ENCODE measurements at places on chromosomes 13 and 19.

GRCh38 chr13:105282406-105283285, 1252.8 kb downstream of the EFNB2 start:
- no peak for DNase-seq

GRCh38 chr13:48773531-48774275, 120.0 kb downstream of the CYSLTR2 start:
- DNase-seq: no peak

DNA sequence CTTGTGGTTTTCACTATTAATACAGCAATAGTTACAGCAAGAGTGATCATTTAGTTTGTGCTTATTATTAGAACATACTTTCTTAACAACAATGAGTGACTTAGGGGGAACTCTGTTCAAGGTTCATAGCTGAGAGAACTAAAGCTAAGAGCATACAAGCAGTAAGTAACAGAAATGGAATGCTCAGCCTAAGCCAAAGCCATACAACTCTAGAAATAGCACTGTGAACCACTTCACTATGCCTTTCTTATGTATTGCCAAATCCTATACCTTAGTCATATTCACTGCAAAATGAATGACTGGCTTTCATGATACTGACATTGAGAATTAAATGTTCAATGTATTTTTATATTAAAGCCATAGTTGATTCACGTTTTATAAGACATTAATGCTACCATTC, 599.7 kb upstream of the SLITRK1 start:
- DNase-seq: peak; percentile 84

- DNase-seq: no peak
Measured at GRCh38 chr19:21934593-21934992, 76.2 kb downstream of the ZNF208 start.

DNA sequence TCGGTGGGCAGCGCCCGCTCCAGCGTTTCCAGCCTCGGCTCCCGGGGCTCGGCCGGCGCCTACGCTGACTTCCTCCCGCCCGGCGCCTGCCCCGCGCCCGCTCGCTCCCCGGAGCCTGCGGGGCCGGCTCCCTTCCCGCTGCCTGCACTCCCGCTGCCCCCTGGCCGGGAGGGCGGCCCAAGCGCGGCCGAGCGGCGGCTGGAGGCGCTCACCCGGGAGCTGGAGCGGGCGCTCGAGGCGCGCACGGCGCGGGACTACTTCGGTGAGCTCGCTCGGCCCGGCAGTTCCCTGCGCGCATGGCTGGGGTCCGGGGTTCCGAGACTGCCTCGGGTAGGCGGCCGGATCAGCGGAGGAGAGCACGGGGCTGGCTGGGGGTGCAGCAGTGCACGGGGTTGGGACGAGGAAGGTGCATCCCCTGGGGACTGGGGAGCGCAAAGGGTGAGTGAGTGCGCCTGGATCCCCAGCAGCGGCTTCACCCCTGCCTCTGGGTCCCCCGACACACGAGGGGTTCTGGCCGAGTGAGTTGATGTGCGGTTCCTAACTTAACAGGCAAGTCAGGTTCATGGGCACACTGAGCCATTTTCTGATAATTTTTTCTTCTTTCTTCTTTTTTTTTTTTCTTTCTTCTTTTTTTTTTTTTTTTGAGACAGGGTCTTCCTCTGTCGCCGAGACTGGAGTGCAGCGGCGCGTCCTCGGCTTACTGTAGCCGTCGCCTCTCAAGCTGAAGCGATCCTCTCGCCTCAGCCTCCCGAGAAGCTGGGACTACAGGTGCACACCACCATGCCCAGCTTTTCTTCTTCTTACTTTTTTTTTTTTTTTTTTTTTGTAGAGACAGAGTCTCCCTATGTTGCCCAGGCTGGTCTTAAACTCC, 1.1 kb downstream of the WTIP start:
- DNase-seq: peak; percentile 36

DNA sequence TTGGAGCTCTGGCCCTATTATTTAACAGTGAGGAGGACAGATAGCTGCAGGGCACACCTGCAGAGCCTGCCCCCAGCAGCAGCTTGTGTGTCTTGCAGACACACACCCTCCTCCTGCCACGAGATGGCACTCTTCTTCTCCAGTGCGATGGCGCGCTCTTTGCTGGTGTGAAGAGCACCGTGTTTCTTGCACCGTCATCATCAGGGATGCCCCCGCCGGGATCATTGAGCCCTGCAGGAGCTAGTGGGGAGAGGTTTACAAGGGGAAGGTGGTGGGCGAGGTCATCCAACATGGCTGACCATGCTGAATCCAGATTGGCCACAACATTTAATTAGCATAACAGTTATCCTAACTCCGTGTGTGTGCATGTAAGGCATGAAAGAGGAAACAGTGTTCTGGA, 105.6 kb downstream of the RAB20 start:
- DNase-seq: peak; percentile 70

DNA sequence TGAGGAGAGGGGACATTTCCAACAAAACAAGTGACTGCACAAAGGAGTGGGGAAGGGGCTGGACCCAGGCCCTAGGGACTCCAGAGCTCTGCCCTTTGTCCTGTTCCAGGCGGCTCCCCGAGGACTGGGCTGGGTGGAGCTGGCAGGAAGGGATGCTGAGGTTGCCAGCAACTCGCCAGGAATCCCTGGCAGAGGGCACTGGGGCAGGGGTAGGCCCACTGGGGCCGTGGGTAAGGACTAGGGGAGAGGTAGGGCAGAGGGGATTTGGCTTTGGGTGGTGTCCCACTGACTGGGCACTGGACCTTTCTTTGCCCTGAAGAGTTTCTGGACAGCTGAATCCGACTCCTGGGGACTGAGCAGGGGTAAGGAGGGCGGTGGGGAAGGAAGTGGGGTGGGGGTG, 7.9 kb downstream of the LIPE start:
- no peak for DNase-seq

- no peak for DNase-seq
Measured at GRCh38 chr19:35790981-35791813, 15.8 kb downstream of the ARHGAP33 start.

DNA sequence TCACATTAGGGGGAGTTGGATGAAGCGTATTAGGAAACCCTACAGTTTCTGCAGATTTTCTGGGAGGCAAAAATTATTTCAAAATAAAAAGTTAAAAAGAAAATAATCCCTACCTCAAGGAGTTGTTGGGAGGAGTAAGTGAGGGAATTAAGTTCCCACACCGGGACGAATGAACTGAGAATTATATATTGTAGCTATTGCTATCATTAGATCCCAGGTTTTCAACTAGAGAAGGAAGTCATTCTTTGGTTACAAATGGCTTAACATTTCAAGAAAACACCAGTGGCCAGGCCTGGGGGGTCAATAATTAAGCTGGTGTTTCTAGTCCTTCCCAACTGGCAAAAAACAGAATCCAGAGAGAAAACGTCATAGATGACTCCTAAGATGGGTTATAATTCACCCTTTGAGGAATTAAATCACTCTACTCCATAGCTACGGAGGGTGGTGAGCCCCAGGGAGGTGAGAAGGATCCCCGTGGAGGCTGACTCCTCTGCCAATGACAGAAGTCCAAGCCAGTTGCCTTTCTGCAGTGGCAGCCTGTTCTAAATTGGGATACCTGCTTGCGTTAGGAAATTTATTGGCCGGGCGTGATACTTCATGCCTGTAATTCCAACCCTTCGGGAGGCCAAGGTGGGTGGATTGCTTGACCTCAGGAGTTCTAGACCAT, 1.2 kb upstream of the MYDGF start:
- DNase-seq: no peak

GRCh38 chr19:41297628-41298347, 12.2 kb upstream of the CCDC97 start:
- DNase-seq: no peak

All from fibroblast of mammary gland (primary cell).